PC-3 (cell line): ENCODE measurements at places on chromosomes 1 and 21. TPM values are rescaled to one million over a fixed set of nuclear protein-coding genes. Genes with fewer than 3 reads are reported as not detected.

GRCh38 chr1:56092684-56093570 is 486.4 kb downstream of the PLPP3 start:
- no peak overlapping the region for H3K4me3 ChIP-seq
- H3K4me1 ChIP-seq: no peaks in the 10 kb centered on the region
- H3K36me3 ChIP-seq: no peaks in the 10 kb centered on the region
- no peak for DNase-seq
- no peaks in the 10 kb centered on the region for H3K27me3 ChIP-seq

DNA sequence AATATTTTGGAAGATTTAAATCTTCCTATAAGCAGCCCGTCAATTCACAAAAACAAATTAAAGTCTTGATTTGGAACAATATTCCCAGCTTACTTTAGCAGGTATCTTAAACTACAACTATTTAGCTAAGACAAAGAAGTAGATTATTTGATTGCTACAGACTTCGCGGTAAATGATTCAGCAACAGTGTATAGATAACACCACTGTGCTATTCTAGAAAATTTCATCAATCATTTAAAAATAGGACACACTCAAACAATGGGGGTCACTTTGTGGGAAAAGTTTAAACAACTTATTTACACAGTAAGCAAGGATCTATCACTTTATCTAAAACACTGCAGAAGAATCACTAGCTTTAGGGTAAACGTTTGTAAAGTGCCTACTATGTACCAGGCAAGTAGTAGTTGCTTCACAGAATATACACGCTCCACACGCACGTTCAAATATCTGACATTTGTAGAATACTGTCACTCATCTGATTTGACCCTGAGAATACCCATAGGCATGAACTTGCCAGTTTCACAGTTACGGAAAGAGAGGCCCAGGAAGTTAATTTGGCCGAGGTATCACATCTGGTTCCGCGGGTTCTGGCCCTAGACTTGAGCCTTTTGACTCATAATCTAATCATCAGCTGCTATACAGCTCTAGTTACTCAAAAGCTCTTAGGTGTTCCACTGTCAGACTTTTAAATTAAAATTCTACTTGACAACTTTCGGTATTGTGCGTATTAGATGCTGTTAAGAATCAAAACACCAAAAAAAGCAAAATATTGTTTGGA is 876 bp downstream of the DENND2C start:
- peak; percentile 76 for DNase-seq
- H3K36me3 ChIP-seq: no peaks in the 10 kb centered on the region
- peak overlapping the region; percentile 85 for H3K4me3 ChIP-seq
- H3K27me3 ChIP-seq: no peaks in the 10 kb centered on the region
- H3K4me1 ChIP-seq: peaks cover 12% of the 10 kb centered on the region

GRCh38 chr1:185998391-185998790 is 264.2 kb downstream of the HMCN1 start:
- DNase-seq: peak; percentile 23
- peaks cover 14% of the 10 kb centered on the region for H3K4me1 ChIP-seq
- H3K36me3 ChIP-seq: no peaks in the 10 kb centered on the region
- H3K4me3 ChIP-seq: no peak overlapping the region
- H3K27me3 ChIP-seq: no peaks in the 10 kb centered on the region

Gene PROK1
- total RNA-seq: not detected in 2 replicates

Gene ELAPOR1
- total RNA-seq: 0.35 and 0.80 TPM in 2 replicates

DNA sequence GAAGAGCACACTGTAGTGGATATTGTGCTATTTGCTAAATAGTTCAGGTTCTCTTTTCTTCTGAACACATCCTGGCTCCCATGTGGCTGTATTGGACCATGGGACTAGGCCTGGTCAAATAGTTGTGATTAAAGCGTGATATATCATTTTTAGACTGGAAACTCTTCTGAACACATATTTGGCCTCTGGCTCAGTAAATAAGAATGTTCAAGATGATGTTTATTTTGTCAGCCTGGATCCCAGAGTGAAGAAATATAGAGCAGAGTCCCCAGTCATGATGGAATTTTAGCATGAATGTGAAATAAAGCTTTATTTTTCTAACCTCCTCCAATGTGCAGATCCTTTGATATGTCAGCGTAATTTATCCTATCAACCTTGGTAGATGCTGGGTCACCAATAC is 542.6 kb downstream of the ADGRL2 start:
- no peaks in the 10 kb centered on the region for H3K27me3 ChIP-seq
- no peak overlapping the region for H3K27ac ChIP-seq
- no peak overlapping the region for H3K4me3 ChIP-seq
- H3K36me3 ChIP-seq: no peaks in the 10 kb centered on the region

DNA sequence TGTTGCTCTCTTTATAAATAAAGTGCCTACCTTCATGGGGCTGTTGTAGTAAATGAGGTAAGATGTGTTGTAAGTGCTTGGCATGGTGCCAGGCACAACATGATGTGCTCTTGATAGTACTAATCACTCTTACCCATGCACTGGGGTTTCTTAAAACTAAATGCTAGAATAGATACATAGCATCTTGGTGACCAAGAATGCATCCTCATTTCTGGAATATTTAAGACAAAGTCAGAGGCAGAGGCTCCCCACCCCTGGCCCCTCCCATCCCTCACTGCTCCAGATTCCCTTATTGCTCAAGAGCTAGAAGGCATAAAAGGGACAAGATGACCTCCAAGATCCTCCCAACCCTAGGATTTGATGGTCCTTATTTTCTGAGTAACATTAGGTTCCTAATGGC is 61.3 kb downstream of the GLUL start:
- H3K27ac ChIP-seq: no peak overlapping the region
- no peaks in the 10 kb centered on the region for H3K4me1 ChIP-seq
- no peaks in the 10 kb centered on the region for H3K27me3 ChIP-seq
- DNase-seq: no peak
- no peaks in the 10 kb centered on the region for H3K36me3 ChIP-seq

Gene EPB41
- total RNA-seq: 41.5 and 44.9 TPM in 2 replicates

DNA sequence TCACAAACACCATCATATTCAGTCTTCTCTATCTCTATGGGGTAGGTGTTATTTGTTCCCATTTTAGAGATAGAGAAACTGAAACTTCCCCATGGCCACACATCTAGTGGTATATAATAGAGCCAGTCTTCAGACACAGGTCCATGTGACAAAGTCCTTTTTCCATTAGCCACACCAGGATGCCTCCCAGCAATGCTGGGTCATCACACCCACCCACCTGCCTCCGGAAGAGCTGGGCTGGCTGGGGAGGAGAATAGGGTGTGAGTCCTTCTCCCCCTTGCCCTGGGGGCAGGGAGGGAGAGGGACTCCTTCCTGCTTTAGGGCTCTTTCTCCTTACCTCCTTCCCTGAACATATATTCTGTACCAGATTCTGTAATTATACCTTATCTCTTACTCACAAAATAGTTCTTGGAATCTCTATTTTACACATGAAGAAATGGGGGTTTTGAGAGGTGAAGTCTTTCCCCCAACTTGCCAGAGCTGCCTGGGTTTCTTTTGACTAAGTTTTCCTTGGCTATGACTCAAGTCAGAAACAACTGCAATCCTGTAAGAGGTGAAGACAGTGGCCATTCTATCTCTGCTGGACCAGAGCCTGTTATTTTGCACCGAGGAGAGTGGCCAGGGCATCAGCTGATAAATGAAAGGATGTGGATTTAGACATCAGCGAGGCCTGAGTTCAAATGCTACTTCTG is 30.0 kb downstream of the SOX13 start:
- no peaks in the 10 kb centered on the region for H3K27me3 ChIP-seq
- H3K4me1 ChIP-seq: peaks cover 58% of the 10 kb centered on the region
- DNase-seq: peak; percentile 98
- H3K27ac ChIP-seq: peak overlapping the region; percentile 97

Gene NOL9
- 79.1 and 102 TPM in 2 replicates for total RNA-seq

DNA sequence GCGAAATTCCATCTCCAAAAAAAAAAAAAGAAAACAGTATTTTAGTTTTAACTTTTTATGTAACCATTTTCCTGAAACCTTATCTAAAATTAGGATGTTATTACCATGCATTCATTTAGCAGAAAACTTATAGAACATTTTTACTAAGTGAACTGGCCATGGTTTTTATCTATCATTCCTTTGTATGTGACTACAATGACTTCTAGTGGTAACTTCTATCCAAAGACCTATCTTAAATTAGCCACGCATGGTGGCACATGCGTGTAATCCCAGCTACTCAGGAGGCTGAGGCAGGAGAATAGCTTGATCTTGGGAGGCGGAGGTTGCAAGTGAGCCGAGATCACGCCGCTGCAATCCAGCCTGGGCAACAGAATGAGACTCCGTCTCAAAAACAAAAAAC is 11.4 kb downstream of the GGPS1 start:
- H3K27me3 ChIP-seq: no peaks in the 10 kb centered on the region
- H3K27ac ChIP-seq: no peak overlapping the region
- H3K4me1 ChIP-seq: no peaks in the 10 kb centered on the region
- no peak for DNase-seq
- no peak overlapping the region for H3K4me3 ChIP-seq

Gene LCE1E
- not detected in 2 replicates for total RNA-seq

Gene C1orf94
- not detected in 2 replicates for total RNA-seq

Gene BATF3
- total RNA-seq: 4.3 and 5.5 TPM in 2 replicates

DNA sequence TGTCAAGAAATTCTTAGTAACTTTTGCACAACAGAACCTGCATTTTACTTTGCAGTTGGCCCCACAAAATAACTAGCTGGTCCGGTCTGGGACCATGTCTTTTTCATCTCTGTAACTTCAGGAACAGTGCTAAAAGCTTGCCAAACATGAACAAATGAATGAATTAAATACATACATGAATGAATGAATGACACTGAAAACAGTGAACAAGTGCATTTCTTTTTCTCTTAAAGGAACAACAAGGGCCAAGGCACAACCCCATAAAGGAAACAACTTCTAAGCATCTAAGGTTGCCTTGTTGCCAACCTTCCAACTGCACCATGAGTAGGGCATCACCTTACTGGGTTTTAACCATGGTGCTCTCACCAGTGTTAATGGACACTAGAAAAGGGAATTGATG is 534.4 kb upstream of the PKN2 start:
- DNase-seq: no peak
- H3K27ac ChIP-seq: no peak overlapping the region
- H3K27me3 ChIP-seq: no peaks in the 10 kb centered on the region

Gene SLC9A1
- 25.2 and 26.4 TPM in 2 replicates for total RNA-seq

Gene CCT8
- 228 and 244 TPM in 2 replicates for total RNA-seq
